ENCODE measurements at places on chromosomes 5 and 9.

- no peak for DNase-seq
Observed at GRCh38 chr5:113320273-113320780, 114.5 kb downstream of the TSSK1B start.

DNA sequence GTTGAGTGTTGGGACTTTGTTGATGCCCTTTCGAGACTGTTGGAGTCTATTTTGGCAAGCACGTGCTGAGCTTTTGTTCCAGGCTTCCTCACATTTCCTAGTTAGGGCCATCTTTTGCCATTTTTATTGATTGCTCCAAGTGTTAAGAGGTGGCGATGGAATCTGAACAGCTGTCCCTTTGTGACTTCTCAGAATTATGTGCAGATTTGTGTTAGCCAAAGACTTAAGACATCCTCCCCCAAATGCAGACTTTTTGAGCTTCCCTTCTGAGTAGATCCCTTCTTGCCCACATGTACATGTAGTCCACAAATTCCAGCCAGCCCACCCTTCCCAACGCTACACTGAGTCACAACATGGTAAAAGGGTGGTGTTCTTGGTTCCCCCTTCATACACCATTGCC lies 59.2 kb downstream of the SPIN1 start:
- DNase-seq: no peak

- no peak for DNase-seq
Observed at GRCh38 chr9:91243029-91243428, 118.7 kb downstream of the AUH start.

DNA sequence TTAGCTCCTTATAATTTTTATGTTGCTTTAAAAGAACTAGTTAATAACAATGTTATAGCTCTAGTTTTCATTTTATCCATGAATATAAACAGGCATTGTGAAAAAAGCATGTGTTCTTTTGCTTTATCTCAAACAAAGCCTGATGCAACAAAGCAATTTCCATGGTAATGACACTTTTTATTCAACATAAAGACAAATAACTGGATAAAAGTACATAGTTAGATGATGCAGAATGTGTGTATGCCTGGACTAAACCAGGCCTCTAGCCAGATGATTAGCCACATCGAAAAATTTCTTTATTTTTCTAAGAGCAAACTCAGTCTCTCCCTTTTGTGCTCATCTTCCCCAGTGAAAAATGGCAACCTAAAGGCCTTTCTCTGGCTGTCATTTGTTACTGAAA lies 125.6 kb upstream of the TARS1 start:
- DNase-seq: no peak

GRCh38 chr5:121967187-121967586 lies 5.4 kb downstream of the SRFBP1 start:
- no peak for DNase-seq

- DNase-seq: no peak
Observed at GRCh38 chr5:139415869-139416268, 12.0 kb upstream of the SPATA24 start.

DNA sequence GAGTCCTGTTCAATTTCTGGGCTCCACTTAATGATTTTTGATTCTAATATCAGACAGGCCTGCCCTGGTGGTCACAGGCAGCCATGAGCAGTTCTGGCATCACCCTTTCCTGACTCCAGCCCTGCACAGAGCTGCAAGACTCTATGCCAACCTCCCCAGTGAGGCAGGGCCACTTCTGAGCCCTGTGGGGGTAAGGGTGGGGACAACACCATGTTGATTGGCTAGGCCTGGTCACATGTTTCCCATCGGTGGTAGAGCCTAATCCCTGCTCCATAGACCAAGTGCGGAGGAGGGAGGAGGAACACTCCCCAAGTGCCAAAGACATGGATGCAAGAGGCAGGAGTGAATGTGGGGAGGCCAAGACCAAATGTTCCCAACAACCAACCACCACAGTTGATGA lies 134.6 kb downstream of the PHF2 start:
- no peak for DNase-seq

DNA sequence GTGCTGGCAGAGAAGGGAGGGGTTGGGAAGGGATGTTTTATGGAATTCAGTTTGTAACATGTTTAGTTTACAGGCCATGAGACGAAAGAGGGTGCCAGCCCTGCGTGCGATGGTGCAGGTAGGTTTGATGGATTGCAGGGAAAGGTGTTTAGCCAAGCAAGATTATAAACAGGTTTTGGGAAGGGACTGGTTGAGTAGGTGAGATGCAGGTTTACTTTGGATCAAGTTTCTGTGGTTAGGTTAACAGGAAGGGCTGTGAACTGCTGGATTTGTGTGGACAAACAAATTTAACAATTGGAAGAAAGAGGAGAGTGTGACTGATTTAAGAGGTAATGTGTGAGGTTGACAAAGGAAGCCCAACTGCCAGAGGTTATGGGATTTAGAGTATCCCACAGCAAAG lies 32.6 kb upstream of the GPX3 start:
- no peak for DNase-seq

DNA sequence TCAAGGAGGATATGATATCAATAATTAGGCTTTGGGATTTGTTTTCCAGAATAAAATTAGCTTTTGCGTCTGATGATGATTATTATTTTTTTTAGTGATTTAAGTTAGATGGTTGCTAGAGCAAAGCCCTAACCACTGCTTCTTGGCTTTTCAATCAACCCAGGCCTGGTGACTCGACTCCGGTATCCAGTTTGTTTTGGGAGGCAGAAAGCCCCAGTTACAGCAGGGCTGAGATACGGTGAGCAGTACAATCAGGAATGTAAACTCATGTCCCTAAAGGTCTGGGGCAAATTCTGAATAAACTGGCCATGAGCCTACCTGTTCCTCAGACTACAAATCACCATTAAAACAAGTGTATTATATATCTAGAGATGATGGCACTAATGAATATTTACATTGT lies 24.4 kb upstream of the CYFIP2 start:
- no peak for DNase-seq

DNA sequence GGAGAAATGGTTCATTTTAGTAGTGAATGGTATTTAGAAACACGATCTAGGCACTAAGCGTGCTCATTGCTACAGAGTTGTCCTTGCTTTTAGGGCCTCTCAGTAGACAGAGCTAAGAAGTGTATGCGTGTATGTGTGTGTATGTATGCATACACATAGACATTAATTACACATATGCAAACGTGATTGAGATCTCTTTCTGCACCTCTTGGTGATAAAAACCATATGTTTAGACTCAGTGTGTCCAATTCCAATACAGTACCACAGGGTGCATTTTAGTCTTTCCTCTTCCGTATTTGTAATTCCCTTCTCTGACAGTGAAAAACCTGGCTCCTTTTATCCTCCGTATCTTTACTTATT lies 13.1 kb downstream of the TRIO start:
- no peak for DNase-seq

DNA sequence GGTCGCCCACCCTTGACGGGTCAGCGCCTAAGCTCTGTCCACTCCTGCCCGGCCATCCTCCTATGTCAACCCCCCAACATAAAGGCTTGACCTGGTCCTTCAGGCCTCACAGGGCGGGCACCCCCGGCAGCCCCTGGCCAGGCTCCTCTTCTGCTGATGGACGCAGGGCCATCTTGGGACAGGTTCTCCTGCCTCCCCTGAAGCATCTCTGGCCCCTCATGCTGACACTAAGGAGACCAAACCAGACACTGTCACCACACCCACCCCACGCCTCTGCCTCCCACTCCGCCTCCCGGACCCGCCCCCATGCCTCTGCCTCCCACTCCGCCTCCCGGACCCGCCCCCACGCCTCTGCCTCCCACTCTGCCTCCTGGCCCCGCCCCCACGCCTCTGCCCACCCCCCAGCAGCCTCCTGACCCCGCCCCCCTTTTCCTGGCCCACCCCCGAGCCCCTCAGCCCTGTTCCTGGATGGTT lies 6.8 kb downstream of the OBP2A start:
- no peak for DNase-seq

- DNase-seq: no peak
Observed at GRCh38 chr9:79115176-79115575, 456.6 kb upstream of the TLE4 start.

DNA sequence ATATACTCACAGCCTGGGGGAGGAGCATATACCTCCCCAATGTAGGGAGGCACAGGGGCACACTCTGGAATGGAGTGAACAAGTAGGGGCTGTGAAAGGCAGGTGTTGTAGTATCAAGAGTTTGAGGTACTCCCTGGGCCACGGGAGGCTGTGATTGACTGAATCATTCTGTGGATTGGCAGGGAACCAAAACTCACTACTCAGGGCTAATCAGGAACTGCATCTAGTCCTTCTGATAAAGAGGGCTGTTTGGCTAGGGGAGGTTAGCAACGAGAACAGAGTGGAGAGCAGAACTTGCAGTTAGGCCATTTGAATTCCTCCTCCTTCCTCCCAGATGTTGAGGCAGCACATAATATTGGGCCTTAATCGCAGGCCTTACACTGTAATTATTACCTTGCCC lies 369.2 kb upstream of the MPDZ start:
- peak; percentile 22 for DNase-seq

DNA sequence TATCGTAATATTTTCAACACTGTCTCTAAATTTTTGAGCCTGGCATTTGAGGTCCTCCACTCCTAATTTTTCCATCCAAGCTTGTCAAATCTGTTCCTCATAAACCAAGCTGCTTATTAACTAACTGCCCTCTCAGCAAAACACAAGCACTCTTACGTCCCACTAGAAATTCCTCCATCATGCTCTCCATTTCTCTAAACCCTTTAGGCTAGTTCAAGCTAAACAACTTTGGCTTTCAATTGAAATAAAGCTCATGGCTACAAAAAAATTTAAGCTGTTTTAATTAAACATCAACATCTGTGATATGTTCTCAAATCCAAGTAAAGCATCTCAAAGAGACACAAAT lies 45.7 kb downstream of the RNF145 start:
- DNase-seq: no peak

DNA sequence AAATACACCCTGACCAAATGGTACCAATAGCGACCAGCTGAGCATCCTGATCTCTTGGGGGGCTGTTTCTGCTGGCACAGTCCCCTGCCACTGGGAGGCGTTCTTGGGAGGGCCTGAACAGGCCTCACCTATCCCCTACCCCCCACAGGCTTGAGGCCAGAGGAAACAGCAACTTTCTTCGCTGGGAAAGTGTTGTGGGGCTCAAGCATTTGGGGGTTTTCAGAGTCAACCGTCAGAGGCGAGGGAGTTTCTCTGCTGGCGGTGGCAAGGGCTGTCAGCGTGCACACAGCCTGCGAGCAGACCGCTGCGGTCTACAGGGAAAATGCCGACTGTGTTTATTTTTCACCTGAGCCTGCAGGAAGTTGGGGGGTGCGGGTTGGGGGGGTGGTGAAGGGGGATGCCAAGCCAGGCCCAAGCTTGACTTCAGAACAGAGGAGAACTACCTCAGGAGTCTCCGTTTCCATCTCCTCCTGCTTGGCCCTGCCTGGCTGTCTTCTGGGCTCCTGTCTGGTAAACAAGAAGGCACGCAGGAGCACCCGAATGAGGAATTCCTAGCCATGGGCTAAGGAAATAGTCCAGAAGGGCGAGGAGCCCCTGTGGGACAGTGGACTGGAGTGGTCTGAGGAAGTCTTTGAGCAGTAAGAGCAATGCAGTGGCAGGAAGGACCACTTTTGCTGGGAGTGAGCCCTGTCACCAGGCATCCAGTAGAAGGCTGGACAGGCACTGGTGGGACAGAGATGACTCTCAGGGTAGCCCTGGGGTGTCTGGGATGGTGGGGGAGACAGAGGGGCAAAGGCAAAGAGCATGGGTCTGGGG lies 18.1 kb downstream of the TCF7 start:
- DNase-seq: peak; percentile 8

All from RPMI8226 (cell line).